ENCODE measurements at places on chromosomes 16 and 17.

- DNase-seq = peak; percentile 85
Measured at GRCh38 chr17:48791128-48792032, 25.6 kb downstream of the TTLL6 start.

GRCh38 chr17:39090908-39091665 lies 60.4 kb downstream of the PLXDC1 start:
- no peak for DNase-seq

- no peak for DNase-seq
Measured at GRCh38 chr17:78537217-78537860, 39.9 kb downstream of the DNAH17 start.

GRCh38 chr17:78330570-78331224 lies 29.2 kb downstream of the SOCS3 start:
- DNase-seq = no peak

- DNase-seq = no peak
Measured at GRCh38 chr16:82605863-82606620, 20.7 kb upstream of the CDH13 start.

DNA sequence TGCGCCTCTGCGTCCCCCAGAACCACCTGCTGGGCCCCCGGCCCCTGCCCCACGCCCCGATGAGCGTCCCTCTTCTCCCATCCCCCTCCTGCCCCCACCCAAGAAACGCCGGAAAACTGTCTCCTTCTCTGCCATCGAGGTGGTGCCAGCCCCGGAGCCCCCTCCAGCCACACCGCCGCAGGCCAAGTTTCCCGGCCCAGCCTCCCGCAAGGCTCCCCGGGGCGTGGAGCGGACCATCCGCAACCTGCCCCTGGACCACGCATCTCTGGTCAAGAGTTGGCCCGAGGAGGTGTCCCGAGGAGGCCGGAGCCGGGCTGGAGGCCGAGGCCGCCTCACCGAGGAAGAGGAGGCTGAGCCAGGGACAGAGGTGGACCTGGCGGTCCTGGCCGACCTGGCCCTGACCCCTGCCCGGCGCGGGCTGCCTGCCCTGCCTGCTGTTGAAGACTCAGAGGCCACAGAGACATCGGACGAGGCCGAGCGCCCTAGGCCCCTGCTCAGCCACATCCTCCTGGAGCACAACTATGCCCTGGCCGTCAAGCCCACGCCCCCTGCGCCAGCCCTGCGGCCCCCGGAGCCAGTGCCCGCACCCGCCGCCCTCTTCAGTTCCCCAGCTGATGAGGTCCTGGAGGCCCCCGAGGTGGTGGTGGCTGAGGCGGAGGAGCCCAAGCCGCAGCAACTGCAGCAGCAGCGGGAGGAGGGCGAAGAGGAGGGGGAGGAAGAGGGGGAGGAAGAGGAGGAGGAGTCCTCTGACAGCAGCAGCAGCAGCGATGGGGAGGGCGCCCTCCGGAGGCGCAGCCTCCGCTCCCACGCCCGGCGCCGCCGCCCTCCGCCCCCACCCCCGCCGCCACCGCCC lies 5.6 kb upstream of the HSD3B7 start:
- no peak for DNase-seq

- DNase-seq = no peak
Measured at GRCh38 chr16:8005096-8005860, 585.0 kb downstream of the TMEM114 start.

- DNase-seq = no peak
Measured at GRCh38 chr16:67807148-67807682, 526 bp downstream of the TSNAXIP1 start.

DNA sequence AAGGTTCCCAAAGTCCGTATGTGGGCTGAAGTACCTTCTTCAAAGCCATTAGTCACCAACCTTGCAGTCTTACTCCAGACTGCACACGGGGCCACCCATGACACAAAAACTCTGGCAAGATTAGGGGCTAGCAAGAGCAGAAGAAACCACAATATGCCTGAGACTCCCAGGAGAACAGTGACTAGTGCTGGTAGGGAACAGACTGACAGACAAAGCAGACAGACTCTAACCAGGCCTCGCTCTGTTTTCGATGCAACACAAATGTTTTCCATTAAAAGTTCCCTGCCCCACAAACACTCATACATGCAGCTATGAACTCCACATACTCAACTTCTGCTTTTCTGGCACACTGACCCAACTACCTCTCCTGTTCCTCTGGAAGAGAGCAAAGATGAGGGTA lies 102.2 kb downstream of the HIC1 start:
- DNase-seq = peak; percentile 93

GRCh38 chr16:10616756-10617640 lies 36.6 kb upstream of the EMP2 start:
- peak; percentile 56 for DNase-seq

- peak; percentile 53 for DNase-seq
Measured at GRCh38 chr17:28204751-28205150, 114.2 kb upstream of the TMEM97 start.

GRCh38 chr17:17970699-17971430 lies 1.3 kb downstream of the TOM1L2 start:
- DNase-seq = no peak

- no peak for DNase-seq
Measured at GRCh38 chr17:4364622-4365041, 1.8 kb downstream of the UBE2G1 start.

DNA sequence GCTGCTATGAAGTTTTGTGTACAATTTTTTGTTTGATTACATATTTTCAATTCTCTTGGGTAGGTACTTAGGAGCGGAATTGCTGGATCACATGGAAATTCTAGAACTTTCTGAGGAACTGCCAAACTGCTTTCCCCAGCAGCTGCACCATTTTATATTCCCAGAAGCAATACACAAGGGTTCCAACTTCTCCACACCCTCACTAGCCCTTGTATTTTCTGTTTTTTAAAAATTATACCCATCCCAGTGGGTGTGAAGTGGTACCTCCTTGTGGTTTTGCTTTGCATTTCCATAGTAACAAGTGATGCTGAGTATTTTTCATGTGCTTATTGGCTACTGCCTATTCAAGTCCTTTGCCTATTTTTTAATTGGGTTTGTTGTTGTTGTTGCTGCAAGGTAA lies 20.9 kb downstream of the NACA2 start:
- DNase-seq = no peak

DNA sequence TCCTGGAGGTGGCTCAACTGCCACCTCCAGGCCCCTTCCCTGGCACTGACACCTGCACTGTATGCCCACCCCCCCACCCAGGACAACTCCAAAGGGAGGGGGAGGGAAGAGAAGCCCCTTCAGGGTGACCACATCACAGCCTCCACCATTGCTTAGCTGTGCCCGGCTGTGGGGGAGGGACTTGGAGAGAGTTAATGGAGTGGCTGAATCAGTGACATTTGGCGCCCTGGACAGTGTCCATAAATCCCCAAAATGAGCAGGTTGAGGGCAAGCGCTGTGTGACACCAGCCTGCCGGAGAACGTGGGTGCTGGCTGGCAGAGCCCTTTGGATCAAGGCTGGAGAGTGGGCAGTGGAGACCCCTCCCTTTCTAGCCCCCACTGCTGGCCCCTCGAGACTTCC lies 883 bp downstream of the USH1G start:
- no peak for DNase-seq

DNA sequence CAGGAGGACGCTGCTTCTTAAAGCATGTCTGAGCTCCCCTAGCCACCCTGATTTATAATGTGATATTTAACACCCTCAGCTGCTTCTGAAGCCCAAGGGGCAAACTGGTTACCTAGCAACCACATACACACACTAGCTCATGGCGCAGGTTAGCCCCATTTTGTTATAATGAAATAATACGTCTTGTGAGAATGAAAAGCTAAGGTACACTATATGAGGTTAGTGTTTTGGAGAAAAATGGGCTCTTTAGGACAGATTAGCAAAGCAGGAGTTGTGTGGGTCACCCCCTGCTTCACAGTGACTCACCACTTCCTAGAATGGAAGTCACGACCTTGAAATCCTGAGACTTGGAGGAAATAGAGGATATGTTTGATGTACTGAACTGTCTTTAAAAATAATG lies 404.8 kb upstream of the HSBP1 start:
- peak; percentile 39 for DNase-seq

DNA sequence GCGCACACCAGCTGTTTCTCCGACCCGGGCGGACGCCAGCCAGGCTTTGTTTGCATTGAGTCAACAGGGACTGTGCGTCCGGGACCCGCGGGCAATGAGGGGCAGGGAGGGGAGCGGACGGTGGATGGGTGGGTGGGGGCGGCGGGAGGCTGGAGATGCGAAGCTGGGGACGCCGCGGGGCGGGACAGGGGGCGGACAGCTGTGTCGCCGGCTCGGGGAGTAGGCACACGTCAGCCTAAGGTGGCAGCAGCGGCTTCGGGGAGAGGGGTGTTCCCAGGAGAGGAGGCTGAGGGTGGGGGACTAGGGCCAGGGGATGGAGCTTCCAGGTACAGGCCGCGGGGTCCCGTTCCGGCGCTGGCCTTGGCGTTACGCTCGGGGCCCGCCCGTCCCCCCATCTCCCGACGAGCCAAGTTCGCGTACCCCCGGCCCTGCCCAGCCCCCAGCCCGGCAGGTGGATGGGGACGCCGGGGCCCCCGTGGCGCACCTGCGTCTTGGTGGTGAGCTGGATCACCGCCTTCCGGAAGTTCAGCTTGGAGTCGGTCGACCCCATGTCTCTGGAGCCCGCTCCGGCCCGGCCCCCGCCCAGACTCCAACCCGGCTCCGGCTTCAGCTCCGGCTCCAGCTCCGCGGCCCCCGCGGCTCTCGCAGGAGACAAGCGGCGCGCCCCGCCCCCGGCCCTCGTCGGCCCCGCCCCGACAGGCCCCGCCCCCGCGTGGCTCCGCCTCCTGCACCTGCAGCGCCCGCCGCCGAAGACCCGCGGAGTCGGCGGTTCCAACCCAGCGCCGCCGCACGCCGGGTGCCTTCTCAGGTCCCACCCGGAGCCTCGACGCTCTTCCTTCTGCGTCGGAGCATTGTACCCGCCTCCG lies at the start of gene HID1:
TSS of gene HID1 (minus strand) at position 653 of the 866 bp plus-strand sequence. CDS start at position 550, 103 bp downstream.
- DNase-seq = no peak

GRCh38 chr17:66978514-66979061 lies 14.1 kb downstream of the CACNG4 start:
- no peak for DNase-seq

GRCh38 chr16:59591480-59591879 lies 857.4 kb upstream of the GOT2 start:
- peak; percentile 57 for DNase-seq

DNA sequence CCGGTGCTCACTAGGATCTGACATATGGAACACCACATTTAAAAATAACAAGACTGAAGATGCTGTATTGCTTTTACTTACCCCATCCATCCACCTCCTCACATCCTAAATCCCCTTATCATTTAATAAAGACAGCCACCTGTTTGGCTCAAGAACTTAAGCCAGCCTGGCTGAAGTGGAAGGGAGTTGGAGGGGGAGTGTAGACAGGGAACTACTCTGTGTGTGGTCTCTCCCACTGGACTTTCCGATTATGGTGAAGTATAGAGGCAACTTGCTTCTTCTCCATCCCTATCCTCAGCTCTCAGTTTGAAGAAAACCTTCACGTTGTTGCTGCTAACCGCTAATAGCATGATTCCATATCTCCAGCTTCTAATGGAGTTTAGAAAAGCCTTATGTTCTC lies 313.4 kb downstream of the CDH11 start:
- no peak for DNase-seq

GRCh38 chr16:81099958-81100357 lies 3.8 kb upstream of the GCSH start:
- DNase-seq = no peak

DNA sequence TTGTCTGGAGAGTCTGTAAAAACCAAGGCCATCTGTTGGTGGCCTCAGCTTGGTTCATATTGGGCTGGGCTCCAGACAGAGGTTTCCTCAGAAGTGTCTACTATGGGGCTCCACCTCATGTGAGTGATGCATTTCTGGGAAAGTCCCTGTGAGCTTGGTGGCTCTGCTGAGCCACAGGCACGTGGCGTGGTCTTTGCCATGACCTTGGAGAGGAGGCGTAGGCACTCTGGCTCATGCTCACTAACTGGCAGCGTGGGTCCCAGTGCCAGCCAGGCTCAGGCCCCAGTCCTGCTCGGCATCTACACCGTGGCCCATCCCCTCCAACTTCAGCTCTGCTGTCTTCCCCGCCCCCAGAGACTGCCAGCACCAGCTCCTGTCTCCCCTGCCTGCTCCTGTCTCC lies 10.7 kb upstream of the SMTNL2 start:
- no peak for DNase-seq
